Placental epithelial cell (primary cell): ENCODE measurements at places on chromosomes 3 and 15. TPM values are rescaled to one million over a fixed set of nuclear protein-coding genes. Genes with fewer than 3 reads are reported as not detected.

FLNB gene
- 541 and 1,199 TPM in 2 replicates for total RNA-seq

SCN5A gene
- 1.3 and 2.0 TPM in 2 replicates for total RNA-seq

BTBD1 gene
- total RNA-seq, result 56.9 and 81.9 TPM in 2 replicates

STIMATE gene
- 9.8 and 19.4 TPM in 2 replicates for total RNA-seq

CSPG4 gene
- 3.9 and 7.5 TPM in 2 replicates for total RNA-seq

COL6A5 gene
- total RNA-seq, result not detected in 2 replicates

VEPH1 gene
- 3.9 and 17.1 TPM in 2 replicates for total RNA-seq

SPATA12 gene
- not detected in 2 replicates for total RNA-seq

CCPG1 gene
- 18.8 and 32.0 TPM in 2 replicates for total RNA-seq

IGF2BP2 gene
- total RNA-seq, result 78.2 and 118 TPM in 2 replicates

FAM3D gene
- total RNA-seq, result not detected in 2 replicates

CFAP44 gene
- 2.6 and 7.5 TPM in 2 replicates for total RNA-seq

DNAH1 gene
- total RNA-seq, result 7.9 TPM in 2 replicates

C15orf61 gene
- total RNA-seq, result 3.9 and 4.9 TPM in 2 replicates

MYZAP gene
- 1.2 and 2.5 TPM in 2 replicates for total RNA-seq

KAT2B gene
- 20.6 and 38.1 TPM in 2 replicates for total RNA-seq

AGBL1 gene
- total RNA-seq, result not detected in 2 replicates

CMC1 gene
- total RNA-seq, result 3.1 and 5.1 TPM in 2 replicates

PP2D1 gene
- total RNA-seq, result not detected in 2 replicates

TRAT1 gene
- not detected in 2 replicates for total RNA-seq

STAB1 gene
- 0.22 and 0.39 TPM in 2 replicates for total RNA-seq

PPARG gene
- total RNA-seq, result 30.2 and 49.5 TPM in 2 replicates

NME9 gene
- under 0.01 TPM in 1 of 2 replicates, not detected in the other for total RNA-seq

CKMT1A gene
- 1.6 and 2.3 TPM in 2 replicates for total RNA-seq

GDPGP1 gene
- total RNA-seq, result 3.8 and 5.9 TPM in 2 replicates

WNT7A gene
- total RNA-seq, result 2.0 and 6.8 TPM in 2 replicates

CCR9 gene
- total RNA-seq, result not detected in 2 replicates

INSYN1 gene
- total RNA-seq, result under 0.01 and 1.6 TPM in 2 replicates

GCHFR gene
- total RNA-seq, result 4.3 and 5.5 TPM in 2 replicates

SPINK8 gene
- not detected in 2 replicates for total RNA-seq

CYP1A2 gene
- not detected in 2 replicates for total RNA-seq

ZKSCAN7 gene
- 13.4 and 14.9 TPM in 2 replicates for total RNA-seq

HRG gene
- not detected in 2 replicates for total RNA-seq

OXNAD1 gene
- total RNA-seq, result 7.5 and 8.9 TPM in 2 replicates

CTXN2 gene
- total RNA-seq, result not detected in 2 replicates

DPPA4 gene
- not detected in 2 replicates for total RNA-seq

GOLGA8J gene
- total RNA-seq, result not detected in 2 replicates

STRIT1 gene
- total RNA-seq, result not detected in 2 replicates

MUC13 gene
- not detected in 2 replicates for total RNA-seq

NDN gene
- total RNA-seq, result 30.2 and 42.9 TPM in 2 replicates

PAK6 gene
- 0.54 and 0.79 TPM in 2 replicates for total RNA-seq

GOLGA8S gene
- total RNA-seq, result under 0.01 TPM in 1 of 2 replicates, not detected in the other

MBNL1 gene
- total RNA-seq, result 84.4 and 218 TPM in 2 replicates

ST3GAL6 gene
- 6.3 and 8.8 TPM in 2 replicates for total RNA-seq
